ENCODE measurements at places on chromosomes 7 and 10.

GRCh38 chr7:106425017-106425719 lies 140.4 kb upstream of the NAMPT start:
- DNase-seq, result peak; percentile 79

DNA sequence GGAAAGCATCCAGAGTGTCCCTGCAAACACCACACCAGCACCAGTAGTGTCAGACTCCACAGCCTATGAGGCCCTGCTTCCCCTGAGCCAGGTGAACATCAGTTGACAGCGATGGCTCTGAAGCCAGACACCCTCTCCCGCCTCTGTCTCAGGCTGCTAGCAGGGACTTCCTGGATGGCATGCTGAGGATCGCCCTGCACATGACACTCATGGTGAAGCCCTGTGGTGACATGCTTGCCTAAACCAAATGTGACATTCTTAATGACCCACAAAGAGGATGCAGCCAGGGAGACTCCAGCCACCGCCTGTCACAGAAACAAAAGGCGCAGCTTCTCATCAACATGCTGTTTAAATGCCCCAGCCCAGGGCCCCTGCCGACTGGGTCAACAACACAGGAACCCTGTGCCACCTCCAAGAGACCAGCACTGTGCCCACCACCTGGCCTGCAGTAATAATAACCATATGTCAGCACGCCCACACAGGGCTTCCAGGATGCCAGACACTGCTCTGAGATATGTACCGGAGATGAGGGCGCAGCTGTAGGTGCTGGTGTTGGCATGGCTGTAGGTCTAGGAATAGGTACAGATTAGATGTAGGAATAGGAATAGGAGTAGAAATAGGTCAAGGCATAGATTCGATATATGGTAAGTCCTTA lies 81.3 kb downstream of the GRID1 start:
- DNase-seq, result no peak

GRCh38 chr7:129970816-129971215 lies 18.1 kb upstream of the UBE2H start:
- DNase-seq, result no peak

DNA sequence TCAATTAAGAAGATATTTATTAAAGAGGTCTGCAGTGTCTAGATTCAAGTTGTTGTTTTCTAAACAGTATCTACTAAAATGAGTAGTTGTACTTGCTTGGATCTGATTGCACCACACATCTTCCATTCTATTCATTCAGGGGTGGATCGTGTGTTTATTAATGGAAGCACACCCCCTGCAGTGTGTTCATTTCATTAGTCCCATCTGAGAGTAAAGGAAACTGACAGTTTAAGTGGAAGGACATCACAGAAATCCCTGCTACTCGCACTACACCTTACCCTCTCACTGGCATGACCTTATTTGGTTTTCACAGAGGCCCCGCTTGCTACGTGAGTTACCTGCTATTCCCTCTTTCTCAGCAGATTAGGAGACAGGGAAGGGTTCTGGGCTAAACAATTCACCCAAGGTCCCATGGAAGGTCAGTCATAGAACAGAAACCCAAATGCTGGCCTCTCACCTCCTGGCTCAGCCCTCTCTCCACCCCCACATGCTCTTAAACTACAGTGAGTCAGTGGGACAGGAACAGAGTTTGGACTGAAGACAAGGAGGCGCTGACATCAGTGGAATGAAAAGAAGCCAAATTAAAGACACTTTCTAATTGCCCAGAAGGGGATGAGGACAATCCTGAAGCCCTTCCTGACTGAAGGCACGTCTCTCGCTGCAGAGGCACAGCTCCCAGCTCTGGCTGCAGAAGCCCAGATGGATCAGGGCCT lies 369.2 kb upstream of the NRP1 start:
- DNase-seq, result no peak

DNA sequence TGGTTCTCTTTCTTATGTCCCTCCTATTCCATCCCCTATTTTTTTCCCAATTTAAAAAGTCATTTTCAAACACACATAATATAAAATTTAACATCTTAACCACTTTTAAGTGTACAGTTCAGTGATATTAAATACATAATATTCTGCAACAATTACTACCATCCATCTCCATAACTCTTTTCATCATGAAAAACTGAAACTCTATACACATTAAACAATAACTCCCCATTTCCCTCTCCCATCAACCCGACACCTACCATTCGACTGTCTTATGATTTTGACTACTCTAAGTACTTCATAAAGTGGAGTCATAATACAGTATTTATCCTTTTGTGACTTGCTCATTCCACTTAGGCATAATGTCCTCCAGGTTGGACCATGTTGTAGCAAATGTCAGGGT lies 2.6 kb downstream of the KIF11 start:
- DNase-seq, result no peak

- no peak for DNase-seq
Measured at GRCh38 chr7:8129318-8129659, 132.7 kb downstream of the ICA1 start.

- no peak for DNase-seq
Measured at GRCh38 chr10:93406364-93407145, 75.6 kb downstream of the MYOF start.

DNA sequence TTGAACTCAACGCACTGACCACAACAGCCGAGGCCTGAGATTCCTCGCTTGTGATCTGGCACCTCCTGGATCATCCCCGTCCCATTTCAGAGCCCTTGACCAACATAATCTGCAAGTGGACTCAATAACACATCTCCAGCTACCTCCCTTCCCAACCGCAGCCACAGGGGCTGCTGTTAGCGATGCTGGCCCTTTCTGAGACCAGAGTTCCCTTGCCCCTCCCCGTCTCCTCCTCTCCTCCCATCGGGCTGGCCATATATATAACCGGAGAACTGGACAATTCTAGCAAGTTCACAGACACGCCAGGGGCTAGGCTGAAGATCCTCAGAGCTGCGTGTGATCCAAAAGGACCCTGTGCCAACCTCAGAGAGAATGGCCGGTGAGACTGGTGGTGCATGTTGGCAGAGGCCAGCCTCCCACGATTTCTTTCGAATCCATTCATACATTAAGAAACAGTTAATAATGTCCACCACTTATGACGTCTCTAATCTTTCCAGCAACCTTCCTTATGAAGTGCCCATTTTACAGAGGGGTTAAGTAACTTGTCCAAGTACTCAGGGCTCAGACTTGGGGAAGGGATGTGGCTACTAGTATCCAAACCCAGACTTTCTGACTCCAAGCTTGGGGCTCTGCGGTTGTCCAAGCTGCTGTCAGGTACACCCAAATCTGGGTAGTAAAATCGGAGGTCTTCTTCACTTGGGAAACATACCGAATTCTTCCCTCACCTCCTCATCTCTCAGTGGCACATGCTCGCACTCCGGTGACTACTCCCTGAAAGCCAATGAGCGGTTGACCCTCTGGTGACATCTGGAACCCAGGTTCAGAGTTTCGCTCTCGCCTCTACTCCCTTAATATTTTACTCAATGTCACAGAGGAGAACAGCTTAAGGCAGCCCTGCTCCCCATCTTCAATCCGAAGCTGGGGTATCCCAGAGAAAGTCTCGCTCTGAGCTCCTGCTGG lies 11.2 kb upstream of the FEZF1 start:
- no peak for DNase-seq

- DNase-seq, result no peak
Measured at GRCh38 chr7:34064519-34065158, 159.3 kb downstream of the BMPER start.

GRCh38 chr7:101179713-101180112 lies 380 bp downstream of the NAT16 start:
- DNase-seq, result no peak

GRCh38 chr7:105224884-105225651 lies 163.7 kb downstream of the SRPK2 start:
- peak; percentile 40 for DNase-seq

DNA sequence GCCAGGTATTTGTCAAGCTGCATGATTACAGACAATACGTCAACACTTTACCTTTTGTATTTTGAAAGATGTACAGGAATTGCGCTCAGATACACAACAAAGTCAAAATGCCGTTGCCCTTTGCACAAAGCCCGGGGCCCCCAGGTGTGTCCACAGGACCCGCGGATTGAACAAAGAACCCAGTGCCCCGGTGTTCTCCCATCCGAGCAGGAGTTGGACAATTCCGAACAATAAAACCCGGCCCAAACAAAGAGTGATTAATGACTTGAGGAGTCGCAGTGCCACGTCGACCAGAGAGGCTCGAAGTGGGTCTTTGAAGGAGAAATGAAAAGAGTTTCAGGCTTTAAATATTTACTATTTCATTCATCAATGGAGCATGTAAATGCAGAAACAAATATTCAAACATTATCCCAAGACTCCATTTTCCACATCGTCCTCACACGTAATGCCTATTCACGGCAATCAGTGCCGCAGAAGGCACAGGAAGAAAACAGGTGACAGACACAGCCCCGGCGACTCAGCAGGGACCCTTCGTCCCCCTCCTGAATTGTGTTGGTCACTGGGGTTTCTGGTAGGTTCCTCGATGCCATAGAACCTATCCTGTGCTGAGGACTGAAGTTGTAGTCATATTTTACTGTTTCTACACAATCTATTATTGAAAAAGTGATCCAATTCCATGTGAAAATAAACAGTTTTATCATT lies 70.9 kb upstream of the MGMT start:
- no peak for DNase-seq

DNA sequence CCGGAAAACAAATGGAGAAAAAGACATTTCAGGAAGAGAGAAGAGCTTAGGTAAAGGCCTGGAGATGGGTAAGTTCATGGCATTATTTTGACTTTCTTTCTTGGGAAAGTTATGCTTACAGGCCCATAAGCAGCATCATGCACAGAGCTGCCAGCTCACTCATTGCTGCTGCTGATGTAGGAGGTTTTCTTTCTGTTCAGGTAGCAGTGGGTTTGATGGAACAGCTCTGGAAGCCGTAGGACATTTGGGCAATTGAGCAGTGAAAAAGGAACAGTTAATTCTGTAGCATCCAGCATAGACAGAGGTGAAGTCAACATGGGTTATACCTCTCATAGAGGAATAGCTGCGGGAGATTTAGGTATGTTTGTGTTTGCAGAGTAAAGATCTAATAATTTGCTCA lies 3.3 kb downstream of the CHN2 start:
- no peak for DNase-seq

GRCh38 chr7:2757904-2758672 lies 70.1 kb downstream of the AMZ1 start:
- DNase-seq, result no peak

DNA sequence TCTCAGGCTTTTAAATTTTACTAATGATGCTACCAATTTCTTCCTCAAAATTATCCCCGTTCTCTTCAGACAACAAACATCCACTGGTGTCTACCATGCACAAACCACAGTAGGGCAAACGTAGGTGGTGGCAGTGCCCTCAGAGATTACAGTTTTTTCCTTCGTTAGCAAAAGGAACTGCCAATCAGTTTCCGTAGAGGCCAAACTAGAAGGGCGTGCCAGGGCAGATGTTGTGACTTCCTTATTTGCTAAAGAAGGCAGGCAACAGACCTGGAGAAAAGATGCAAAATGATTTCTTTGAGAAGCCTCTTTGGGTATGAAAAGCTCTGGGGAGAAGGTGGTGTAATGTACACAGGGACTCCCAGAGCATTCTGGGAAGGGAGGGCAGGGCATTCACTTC lies 7.6 kb upstream of the FAM180A start:
- DNase-seq, result no peak

- no peak for DNase-seq
Measured at GRCh38 chr10:128916383-128916782, 550.7 kb upstream of the MGMT start.

DNA sequence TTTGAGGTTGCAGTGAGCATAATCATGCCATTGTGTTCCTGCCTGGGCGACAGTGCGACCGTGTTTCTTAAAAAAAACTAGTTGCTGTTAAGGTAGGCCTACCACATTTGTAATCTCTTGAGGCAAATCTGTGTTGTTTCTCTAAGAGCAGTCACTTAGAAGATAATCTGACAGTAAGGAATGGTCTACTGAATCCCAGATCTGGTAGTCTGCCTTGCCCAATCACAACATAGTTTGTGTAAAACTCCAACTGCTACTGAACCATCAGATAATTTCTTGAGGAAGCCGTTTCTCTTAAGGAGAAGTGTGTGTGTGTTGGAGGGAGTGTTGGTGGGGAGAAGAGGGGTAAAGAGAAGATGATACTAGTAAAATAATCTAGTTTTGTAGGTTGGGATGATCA lies 5.0 kb downstream of the NRF1 start:
- DNase-seq, result no peak

GRCh38 chr7:46928719-46929118 lies 653.2 kb downstream of the TNS3 start:
- no peak for DNase-seq

GRCh38 chr7:1054861-1055450 lies 10.6 kb downstream of the GPR146 start:
- peak; percentile 62 for DNase-seq

DNA sequence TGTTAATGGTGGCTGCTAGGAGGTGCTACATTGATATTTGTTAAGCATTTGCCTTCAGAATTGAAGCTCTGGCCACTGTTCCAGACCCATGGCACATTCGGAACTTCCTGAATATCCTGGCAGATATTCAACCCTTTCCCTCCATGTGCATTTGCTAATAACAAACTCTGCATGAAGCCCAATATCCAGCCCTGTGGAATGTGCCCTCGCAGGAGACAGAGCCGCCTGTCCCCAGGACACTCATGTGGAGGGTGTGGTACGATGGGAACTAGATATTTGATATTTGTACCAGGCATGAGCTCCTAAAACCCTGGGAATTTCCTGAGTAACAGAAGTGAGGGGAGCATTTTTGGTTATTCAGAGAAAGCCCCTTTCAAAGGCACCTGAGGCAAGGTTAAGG lies 21.6 kb upstream of the ARHGAP22 start:
- DNase-seq, result no peak

- DNase-seq, result no peak
Measured at GRCh38 chr7:15215616-15216015, 313.1 kb upstream of the DGKB start.

GRCh38 chr7:134175334-134176036 lies 48.3 kb downstream of the LRGUK start:
- no peak for DNase-seq

DNA sequence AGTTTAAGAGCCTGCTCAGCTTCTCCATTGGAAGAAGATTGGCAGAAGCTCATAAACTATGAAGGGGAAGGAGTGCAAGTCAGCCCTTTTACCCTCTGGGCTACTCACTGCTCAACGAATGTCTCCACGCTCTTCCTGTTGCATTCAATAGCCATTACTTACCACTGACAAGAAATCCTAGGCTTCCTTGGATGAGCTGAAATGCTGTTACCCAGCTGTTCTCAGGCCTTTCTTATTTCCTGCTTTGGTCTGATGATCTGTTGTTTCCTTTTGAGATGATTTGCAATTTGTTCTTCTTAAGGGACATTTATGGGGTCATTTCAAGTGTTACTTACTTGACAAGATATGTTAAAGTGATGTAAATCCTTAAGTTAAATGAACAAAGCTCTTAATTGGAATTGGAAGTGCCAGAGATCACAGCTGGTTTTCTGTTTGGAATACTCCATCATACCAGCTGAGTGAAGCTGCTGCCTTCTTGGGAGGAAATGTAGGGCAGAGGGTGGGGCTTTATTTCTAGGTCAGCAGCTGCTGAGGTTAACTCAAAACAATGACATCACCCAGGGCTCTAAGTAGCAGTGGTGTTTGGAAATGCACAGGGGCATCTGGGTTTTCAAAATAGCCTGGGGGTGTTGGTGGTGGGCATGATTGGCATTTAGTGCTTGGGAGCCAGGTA lies 170.0 kb downstream of the PRKCQ start:
- no peak for DNase-seq

- DNase-seq, result no peak
Measured at GRCh38 chr10:5876181-5876768, 13.4 kb downstream of the ANKRD16 start.

Data from B cell (primary cell).